ENCODE measurements at places on chromosomes 12 and 14. TPM values are rescaled to one million over a fixed set of nuclear protein-coding genes. Genes with fewer than 3 reads are reported as not detected.
A peak's percentile ranks its signal among the peaks of the same experiment; 100 is the strongest.

GRCh38 chr12:49264466-49264872 is 413 bp upstream of the TUBA1C start:
- DNase-seq: no peak

- no peak for DNase-seq
These were observed 243.8 kb upstream of the PLEKHG7 start for GRCh38 chr12:92458996-92459395.

- peak; percentile 31 for DNase-seq
These were observed 29.9 kb upstream of the DDHD1 start for GRCh38 chr14:53183056-53183455.

- DNase-seq: peak; percentile 28
These were observed 162.1 kb downstream of the ZFP36L1 start for GRCh38 chr14:68630611-68631393.

DNA sequence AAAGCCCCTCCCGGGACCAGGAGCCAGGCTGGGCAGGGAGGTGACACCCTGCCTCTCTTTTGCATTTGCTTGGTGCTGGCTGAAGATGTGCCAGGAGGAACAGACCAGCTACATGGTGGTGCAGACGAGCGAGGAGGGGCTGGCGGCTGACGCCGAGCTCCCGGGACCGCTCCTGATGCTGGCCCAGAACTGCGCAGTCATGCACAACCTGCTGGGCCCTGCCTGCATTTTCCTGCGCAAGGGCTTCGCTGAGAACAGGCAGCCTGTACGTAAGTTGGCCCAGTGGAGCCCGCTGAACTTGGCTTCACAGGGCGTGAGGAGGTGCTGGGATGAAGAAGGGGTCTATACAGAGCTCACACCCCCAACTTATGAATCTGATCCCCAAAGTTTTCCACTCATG is 15.6 kb downstream of the CABP1 start:
- no peak for DNase-seq

GRCh38 chr14:71465316-71465715 is 466.9 kb upstream of the RGS6 start:
- DNase-seq: no peak

- no peak for DNase-seq
These were observed 3.5 kb downstream of the PKP2 start for GRCh38 chr12:32893043-32893442.

- no peak for DNase-seq
These were observed 109.6 kb downstream of the SLC38A6 start for GRCh38 chr14:61090432-61091216.

DNA sequence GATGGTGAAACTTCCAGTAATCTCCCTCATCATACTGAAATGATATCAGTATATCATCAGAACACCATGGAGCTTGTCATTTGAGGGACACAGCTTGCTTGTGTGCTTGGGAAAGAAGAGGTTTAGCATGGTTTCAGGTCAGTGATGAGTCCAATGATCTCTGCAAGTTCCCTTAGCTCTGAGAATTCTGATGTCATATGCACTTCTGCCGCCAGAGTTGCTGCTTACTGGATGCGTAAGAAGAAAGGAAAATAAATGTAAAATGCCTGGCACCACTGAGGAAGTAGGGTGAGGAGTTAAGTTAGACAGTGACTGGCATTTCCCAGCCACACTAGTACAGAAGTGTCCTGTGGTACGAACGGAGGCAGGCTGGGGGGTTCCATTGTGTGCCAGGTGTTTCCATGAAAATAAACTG is 22.6 kb downstream of the PRKCH start:
- peak; percentile 73 for DNase-seq

DNA sequence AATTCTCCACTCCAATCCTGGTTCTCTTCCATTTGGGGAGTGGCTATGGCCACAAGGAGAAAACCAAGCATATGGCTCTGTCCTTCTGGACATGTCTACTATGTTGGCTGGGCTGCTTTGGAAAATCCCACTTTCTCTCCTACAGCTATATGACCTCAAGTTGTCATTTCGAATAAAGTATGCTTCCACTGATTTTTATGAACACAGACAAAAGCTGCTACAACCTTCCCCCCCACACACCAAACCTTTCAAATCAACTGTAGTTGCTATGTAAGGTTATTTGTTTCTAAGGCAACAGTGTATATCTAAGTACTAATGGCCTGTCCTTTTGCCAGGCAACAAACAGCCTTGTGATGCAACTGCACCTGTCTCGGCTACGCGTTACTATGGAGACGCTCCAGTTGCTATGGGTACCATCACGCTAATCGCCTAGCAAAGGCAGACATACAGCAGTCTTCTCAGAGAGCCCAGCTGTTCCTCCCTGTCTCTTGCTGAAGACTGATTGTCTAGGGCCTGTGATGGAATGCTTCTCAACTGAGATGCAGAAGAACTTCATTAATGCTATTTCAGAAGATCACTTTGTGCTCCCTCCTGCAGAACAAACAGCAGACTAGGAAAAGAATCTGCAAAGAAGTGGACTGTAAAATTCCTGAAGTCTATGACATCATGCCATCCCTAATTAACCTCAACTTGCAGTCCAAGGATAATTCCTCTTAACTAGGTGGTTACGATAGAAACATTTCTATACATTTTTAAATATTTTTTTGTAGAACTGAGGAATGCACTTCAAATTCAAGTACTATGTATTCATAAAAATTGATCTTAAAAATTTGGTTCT is 67.6 kb downstream of the FOXN3 start:
- peak; percentile 16 for DNase-seq

GRCh38 chr12:26941215-26941594 is 2.9 kb downstream of the FGFR1OP2 start:
- peak; percentile 23 for DNase-seq

DNA sequence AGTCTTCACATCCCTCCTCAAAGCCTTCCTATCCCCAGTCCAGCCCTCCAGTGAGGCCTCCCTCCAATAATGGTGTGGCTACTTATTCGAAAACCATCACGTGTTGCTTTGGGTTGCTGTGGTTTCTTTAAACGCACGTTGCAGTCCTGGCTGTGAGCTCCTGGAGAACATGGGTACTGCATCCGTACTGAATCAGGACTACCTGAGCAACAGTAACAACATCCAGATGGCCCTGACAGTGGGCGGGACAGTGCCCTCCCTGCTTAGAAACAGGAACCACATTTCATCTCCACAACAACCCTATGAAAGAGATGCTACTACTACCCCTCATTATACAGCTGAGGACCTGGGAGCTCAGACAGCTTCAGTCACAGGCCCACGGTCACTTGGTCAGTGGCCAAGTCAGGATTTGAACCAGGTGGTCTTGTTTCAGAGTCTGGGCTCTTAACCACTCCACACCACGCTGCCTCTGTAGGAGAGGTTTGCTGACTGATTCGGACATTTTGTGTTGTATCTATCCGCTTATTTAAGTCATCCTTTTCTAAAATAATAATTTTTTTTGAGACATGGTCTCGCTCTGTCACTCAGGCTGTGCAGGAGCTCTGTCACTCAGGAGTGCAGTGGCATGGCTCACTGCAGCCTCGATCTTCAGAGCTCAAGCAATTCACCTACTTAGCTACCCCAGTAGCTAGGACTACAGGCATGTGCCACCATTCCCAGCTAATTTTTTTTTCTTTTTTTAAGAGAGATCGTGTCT is 104.8 kb downstream of the DPF3 start:
- no peak for DNase-seq

DNA sequence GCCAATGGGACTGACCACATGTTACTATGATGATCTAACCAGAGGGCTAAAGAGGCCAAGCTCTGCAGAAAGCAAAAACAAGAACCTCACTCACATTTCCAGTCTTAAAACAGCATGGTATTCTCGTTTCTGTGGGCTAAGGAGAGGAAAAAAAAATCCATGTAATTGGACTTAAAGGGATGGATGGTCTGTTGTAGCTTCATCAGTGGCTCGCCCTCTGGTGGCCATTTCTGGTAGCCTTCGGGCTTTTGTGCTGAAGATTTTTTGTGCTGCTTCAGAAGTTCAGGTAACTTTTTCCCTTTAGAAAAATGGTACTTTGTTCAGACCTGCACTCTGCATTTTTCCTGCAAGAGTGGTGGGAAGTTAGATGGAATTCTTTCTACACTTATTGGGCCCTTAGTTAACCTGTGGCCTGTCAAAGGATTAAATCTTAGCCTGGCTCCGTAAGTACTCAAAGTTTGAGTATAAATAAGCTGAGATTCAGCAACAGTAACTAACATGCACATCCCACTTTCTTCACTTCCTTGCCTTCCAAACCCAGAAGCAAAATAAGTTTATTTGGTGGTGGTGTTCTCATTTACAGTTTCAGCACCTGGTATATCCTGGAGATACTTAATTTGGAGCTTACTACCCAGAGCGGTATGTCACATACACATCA is 22.3 kb downstream of the DCAF4 start:
- peak; percentile 78 for DNase-seq

DNA sequence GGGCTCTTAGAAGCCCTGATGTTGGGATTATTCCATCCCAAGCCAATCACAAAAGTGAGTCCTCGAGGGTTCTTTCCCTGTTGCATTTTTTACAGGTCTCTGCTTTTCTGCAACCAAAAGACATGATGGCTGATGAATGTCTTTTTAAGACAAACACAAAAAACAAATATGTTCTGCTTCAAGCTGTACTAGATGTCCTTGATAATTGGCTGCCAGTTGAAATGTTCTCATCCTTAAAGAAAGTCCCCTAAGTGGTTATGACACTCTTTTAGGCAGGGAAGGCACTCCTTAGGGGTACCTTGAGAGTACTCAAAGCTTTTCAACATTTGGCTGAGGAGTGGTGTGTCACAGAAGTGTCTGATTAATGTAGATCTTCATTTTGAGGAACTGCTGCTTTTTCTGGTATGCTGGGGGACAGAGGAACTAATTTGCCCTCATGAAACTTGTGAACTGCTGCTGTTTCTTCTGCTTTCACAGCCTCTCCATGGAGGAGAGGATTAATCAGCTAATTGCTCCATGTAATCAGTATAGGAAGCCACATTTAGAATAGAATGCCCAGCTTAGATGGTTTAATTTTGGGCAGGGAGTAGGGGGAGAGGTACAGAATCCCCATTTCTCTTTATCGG is 22.8 kb upstream of the IGF1 start:
- DNase-seq: no peak

DNA sequence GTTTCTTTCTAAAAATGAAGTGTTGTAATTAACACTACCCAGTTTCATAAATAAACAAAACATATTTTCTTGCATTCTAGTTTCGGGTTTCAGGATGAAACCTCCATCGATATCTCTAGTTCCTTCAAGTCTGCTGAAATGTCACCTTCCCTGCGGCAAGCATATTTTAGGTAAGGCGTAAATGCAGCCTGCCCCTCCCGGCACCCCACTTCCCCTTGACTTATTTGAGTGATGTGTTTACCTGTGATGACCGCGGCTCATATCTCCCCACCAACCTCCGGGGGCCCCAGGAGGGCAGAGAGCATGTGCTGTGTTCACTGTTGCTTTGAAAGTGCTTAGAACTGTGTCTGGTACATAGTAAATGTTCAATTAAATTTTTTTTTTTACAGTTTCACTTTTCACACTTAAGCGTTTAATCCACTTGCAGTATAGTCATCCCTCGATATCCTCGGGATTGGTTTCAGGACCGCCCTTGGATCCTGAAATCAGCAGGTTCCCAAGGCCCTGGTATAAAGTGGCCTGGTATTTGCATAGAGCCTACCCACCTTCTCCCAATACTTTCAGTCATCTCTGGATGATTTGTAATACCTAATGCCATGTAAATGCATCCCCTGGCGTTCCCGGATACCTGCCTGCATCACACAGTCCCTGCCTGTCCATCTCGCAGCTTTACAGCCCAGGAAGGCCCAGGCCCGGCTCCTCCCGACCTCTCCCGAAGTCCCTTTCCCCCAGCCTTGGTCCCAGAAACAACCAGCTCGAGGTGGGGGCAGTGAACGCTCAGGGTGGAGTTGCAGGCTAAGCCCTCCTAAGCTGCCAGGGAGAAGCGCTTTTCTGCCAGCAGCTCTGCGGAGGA is 40.2 kb upstream of the FBRSL1 start:
- DNase-seq: no peak

GRCh38 chr12:57679697-57680096 is 14.2 kb upstream of the OS9 start:
- DNase-seq: no peak

DNA sequence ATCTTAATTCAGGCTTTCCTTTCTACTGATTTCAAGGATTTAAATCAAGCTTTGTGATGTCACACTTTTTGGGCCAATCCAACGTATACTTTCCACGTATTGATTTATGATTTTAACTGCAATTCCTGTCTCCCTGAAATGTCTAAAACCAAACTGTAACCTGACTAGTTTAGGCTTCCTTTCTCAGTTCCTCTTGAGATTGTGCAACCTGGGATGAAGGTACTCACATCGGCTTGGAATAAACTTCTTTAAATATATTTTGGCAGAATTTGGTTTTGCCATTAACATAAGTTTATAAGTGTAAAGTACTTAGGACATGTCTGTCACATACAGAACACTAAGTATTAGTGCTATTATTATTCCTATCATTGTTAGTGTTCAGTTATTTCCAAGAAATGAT is 224.6 kb downstream of the CRADD start:
- DNase-seq: no peak

DLK1 gene
- not detected for total RNA-seq

ARHGAP9 gene
- not detected for total RNA-seq

GPR84 gene
- under 0.01 TPM for total RNA-seq

FAM90A1 gene
- total RNA-seq: not detected

GCH1 gene
- total RNA-seq: 13.4 TPM

KLRF1 gene
- not detected for total RNA-seq

KRT5 gene
- 2.7 TPM for total RNA-seq

P2RX2 gene
- total RNA-seq: 0.17 TPM

OR6C2 gene
- total RNA-seq: not detected
